Inflammatory macrophage (primary cell): ENCODE measurements at places on chromosomes 2 and 18.

GRCh38 chr2:68263632-68264031, 11.3 kb upstream of the PPP3R1 start:
- DNase-seq = no peak

- no peak for DNase-seq
Measured at GRCh38 chr2:187316040-187316439, 132.0 kb downstream of the CALCRL start.

GRCh38 chr18:32909798-32910561, 137.2 kb upstream of the KLHL14 start:
- peak; percentile 6 for DNase-seq

- no peak for DNase-seq
Measured at GRCh38 chr2:239558661-239559060, 157.8 kb upstream of the HDAC4 start.

DNA sequence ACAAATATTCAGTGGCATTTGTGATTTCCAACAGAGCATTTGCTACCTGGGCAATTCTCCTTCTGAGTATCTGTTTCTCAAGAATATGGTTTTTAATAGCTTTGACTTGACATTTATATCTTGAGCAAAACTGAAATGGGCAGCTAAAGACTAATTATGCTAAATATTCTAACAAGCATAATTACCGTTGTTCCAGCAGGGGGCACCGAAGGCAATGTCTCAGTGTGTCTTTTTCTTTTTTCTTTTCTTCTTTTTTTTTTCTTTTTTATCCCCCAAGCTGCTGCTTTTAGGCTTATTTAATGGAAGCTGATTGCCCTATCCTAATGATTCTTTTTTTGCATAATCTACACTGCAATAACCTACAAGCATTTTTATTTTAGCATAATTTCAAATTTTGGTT, 138.9 kb upstream of the NABP1 start:
- peak; percentile 11 for DNase-seq

- DNase-seq = no peak
Measured at GRCh38 chr2:109466674-109467575, 146.8 kb downstream of the SEPTIN10 start.

GRCh38 chr2:227608561-227609338, 5.9 kb downstream of the SCYGR3 start:
- peak; percentile 90 for DNase-seq

DNA sequence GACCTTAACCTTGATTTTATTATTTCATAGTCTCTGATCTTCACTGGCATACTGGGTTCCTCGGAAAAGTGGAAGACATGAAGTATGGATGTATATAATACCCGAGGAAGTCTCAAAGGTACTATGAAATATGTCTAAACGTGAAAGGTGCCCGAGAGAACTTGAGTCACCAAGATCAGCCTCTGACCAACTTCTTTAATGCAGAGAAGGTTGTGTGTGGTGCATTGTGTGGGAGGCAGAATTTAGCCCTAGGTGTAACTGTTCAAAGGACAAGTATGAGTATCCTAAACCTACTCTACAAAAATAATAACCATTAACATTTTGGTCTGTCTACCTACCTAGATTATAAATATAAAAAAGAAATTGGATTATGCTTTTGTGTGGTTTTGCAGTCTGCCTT, 36.1 kb downstream of the OSBPL6 start:
- DNase-seq = no peak

GRCh38 chr2:190186238-190186637, 123.7 kb upstream of the MSTN start:
- no peak for DNase-seq

DNA sequence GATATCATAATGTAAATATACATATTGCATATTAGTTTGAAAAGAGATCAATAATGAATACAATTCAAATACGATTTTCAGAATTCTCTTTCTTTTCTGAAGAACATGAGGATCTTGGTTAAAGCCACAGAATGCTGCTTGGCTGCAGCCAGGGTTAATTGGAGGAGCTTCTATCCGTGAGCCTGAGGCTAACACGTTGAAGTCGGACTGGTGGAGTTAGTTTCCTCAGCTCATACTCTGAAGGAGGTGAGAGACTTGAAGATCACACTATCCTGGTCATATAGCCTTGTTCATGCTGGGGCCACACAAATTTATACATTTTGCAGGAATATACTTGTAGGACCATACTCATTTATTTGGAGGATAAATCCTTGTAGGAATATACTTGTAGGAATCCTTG, 335.8 kb downstream of the TRIB2 start:
- DNase-seq = no peak

DNA sequence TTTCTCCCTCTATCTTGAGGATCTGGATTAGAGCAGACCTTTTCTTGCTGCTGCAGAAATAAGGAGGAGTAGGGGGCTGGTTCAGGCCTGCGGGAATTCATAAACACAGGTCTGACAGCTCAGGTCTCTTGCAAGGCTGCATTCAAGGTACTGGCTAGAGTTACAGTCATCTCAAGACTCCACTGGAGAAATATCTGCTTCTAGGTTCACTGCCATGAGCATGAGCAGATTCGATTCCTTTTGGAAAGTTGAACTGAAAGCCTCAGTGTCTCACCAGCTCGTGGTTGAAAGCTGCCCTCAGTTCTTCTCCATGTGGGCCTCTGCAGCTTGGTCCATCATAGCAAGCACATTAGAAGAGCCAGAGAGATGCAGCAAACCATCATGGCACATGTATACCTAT, 124.4 kb upstream of the SETBP1 start:
- no peak for DNase-seq

GRCh38 chr18:22177327-22177871, 8.0 kb downstream of the GATA6 start:
- no peak for DNase-seq

DNA sequence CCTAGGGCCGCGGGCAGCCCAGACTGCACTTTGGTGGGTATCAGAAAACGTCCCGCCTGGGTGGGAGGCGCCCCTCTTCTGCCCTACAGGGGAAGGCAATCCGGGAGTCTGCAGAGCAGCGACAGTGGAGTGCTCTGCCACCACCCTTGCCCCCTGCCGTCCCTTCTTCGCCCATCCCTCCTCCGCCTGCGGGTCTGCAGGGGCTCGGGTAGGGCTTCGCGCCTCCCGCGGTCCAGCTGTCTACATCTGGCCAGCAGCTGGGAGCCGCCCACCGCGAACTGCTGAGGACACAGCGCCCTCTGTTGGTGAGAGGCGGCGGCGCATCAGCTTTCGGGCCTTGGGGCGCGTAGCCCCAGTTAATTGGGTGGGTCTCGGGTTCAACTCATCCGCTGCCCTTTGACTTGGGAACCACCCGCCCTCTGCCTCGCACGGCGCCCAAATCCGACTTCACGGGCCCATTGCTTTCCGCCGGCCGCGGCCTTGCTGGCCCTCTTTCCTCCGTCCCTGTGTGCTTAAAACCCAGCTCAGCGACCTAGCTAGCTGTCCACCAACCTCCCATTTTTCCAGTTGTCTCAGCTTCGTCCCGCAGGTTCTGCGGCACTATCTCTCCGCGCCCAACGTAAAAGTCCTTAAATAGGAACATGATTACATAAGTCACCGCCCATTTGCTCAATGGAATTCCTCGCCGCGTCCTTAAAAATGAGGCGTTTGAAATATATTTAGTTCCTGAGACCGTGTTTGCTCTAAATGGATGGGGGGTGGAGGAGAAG, 17.6 kb downstream of the WNT10A start:
- DNase-seq = peak; percentile 58

DNA sequence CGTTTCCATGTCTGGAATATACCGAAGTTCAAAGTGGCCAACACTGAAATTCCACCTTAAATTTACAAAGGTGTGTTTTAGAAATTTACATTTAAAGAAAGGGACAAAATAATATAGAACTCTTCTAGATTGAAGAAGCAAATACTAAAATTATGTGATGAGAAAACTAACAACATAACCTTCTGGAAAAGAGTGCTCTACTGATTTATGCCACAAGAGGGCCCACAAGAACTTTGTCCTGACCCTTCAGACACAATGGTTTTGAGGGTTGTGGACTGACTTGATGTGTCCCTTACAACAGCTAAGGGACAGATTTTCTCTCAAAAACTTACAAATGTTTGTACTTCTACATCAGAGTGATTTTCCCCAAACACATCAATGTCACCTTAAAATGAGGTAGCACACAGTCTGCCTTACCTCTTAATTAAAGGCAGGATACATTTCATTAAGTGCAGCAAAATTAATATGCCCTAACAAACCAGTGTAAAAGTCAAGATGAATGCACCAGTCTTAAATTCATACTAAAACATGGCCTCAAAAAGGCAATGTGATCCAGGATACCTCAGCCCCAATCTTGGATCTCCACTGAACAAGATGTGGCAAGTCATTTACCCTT, 36.2 kb downstream of the EIF2AK3 start:
- peak; percentile 58 for DNase-seq

DNA sequence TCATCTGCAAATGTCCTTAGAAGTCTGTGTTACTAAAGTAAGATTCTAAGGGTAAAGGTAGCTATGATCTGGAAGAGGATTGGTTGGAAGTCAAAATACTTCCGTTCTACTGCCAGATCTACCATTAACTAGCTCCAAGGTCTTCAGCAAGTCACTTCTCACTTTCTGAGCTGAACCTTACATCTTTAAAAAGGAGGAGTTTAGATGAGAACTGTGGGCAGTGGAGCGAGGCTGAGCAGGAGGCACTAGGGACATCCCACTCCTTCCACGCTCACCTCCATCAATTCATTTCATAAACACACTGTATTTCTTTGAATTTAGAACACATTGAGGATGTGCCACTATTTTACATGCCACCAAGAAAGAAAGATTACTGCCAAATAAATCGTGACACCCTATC, 143.0 kb downstream of the ABCA12 start:
- no peak for DNase-seq

GRCh38 chr2:23430263-23430662, 45.3 kb downstream of the KLHL29 start:
- DNase-seq = no peak

- peak; percentile 55 for DNase-seq
Measured at GRCh38 chr2:210195101-210195852, 24.1 kb upstream of the KANSL1L start.

DNA sequence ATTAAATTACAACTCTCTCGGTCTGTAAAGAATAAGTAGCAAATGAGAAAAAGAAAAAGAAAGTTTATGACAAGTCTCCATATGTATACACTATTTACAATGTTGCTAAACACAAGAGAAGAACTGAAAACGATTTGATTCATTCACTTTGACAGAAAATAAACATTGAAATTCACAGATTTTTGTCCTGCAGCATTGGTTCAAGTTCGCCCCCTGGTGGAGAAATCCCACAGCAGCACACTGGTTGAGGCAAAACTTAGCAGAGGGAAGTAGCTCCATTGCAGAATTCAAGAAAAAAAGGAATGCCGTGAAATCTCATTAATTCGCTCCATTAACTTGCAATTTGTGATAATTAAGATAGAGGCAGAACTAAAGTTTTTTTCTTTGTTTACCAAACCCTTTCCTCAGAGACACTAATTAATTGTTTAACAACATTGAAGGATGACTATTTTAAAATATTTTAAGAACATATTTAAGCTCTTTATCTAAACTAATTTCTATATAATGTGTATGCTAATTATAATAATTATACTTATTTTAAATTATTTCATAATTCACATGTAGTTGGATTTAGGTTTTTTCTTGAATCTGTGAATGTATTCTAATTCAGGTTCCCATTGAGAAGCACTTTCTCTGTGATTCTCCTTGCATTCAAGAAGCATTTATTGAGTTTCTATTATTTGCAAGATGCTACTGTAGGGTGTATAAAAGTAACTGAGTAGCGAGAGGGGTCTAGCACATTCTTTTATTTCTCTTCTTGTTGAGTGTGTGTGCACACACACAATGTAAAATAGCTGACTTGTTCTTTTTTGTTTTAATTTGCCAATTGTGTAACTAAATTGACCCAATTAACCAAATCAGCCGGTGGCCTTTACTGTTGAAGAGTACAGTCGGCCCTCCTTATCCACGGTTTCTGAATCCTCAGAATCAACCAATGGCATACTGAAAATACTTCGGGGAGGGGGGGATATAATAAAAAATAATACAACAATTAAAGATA, 74.1 kb downstream of the COL4A3 start:
- peak; percentile 63 for DNase-seq

DNA sequence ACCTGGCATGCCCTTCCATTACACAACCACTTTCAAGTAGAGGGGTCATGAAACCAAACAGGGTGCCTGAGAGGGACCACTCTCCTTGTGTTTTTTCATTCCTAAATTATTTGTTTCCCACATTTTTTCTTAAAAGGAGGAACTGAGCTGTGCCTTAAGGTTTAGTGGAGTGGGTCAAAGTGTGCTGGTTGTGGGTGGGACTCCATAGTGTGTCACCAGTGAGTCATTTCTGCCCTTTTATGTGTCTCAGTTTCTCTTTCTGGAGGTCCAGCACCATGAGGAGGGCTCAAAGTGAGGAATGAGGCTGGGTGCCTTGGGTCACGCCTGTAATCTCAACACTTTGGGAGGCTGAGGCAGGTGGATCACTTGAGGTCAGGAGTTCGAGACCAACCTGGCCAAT, 37.8 kb downstream of the COMMD1 start:
- peak; percentile 37 for DNase-seq

DNA sequence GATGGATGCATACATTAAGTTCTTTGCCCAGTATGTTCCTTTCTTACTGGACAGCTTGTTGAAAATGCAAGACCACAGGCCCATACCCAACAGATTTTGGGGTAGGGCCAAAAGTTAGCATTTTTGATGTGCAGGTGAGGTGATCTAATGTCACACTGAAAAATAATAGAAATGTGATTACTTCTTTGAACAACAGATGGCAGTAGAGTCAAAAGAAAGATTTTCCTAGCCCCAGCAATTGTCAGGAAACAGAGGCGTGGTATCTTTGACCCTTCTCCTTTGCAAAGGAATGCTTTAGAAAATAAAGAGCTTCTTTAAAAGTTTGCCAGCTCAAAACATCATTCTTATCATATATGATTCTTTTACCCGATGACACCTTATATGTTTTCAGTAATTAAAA, 343.6 kb upstream of the SYT4 start:
- DNase-seq = peak; percentile 41

- DNase-seq = no peak
Measured at GRCh38 chr18:77482190-77483085, 232.8 kb downstream of the GALR1 start.

DNA sequence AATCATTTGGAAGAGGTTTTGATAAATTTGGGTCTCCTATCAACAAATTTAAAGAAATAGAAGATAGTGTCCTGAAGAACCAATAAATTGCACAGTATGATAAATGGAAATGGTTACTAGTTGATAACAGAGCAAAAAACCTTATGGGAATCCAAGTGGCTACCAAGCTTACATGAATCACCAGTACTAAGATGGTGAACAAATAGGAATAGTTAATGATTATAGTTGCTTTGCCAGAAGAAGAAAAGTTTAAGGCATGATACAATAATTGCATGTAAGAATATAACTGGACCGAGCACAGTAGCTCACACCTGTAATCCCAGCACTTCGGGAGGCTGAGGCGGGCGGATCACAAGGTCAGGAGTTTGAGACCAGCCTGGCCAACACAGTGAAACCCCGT, 19.6 kb upstream of the INO80D start:
- DNase-seq = no peak
